ENCODE measurements at places on chromosomes 4 and X.

DNA sequence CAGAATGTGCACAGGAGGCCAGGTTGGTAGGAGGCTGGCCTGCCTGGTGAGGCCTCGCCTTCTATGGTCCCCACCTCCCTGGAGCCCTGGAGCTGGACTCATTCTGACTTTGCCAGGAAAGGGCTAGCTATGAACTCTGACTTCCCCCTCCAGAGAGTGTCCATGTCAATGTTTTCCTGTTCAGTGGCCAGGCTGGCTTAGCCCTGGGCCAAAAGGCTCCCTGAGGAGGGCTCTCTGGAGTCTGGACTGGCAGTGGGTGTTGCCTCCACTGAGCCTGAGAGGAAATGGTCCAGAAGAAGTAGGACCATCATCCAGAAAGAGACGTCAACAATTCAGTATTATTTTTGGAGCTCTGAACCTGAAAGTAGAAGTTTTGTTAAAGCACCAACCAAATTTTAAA is 178.7 kb downstream of the CHIC2 start:
- no peak for DNase-seq

- peak; percentile 82 for DNase-seq
Observed at GRCh38 chrX:46903458-46904242, 8.6 kb upstream of the JADE3 start.

DNA sequence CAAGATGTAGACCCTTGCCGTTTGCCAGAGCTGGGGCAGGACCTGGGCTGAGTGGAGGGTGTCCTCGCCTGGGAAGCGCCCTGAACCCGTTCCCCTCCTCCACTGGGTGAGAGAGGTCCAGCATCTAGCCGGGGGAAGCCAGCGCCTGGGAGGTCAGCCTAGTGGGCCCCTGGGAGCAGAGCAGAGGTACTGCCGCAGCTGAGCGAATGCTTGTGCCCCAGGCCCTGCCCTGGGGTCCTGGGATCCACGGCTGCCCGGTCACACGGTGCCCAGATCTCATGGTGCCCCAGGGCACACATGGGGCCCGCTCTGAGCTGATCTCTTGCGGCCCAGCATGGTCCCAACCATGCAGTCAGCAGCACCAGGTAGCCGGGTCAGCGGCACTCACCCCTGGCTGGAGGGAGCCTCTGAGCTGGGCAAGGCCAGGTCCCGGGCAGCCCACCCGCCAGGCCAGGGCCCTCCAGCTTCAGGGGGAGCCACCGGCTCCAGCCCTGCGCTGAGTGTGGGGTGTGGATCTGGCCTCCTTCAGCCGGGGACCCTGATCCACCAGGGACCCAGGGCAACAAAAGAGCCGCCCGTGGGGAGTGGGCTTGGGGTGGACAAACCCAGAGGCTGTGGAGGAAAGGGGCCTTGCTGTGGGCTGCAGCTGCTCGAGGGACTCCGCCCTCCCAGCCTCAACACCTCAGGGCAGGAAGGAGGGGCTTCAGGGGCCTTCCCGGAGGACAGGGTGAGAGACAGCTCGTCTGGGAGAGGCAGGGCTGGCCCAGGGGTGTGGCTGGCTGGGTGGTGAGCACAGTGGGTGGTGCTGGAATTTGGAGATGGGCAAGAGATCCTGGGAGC is 4.1 kb upstream of the CPLX1 start:
- DNase-seq, result no peak

- no peak for DNase-seq
Observed at GRCh38 chr4:122842984-122843531, 16.4 kb downstream of the FGF2 start.

DNA sequence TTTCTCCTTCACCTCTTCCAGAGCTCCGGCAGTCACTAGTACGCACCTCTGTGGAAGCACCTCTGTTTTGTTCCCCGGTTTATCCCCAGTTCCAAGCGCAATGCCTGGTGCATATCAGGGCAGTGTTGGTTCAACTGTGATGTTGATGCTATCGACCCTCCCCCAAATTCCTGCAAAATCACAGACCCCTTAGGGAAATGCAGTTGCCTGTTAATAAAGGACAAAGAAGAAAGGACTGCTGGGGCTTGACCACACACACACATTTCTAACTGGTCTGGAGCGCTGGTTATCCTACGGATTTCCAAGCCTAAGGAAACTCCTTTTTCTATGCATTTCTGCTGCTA is 530 bp upstream of the NMU start:
- no peak for DNase-seq
